Pancreas (tissue), 10 donors: ENCODE measurements at places on chromosomes 3 and 15. TPM values are rescaled to one million over a fixed set of nuclear protein-coding genes. Genes with fewer than 3 reads are reported as not detected.

Gene MELTF
- 2.9 TPM for total RNA-seq

DNA sequence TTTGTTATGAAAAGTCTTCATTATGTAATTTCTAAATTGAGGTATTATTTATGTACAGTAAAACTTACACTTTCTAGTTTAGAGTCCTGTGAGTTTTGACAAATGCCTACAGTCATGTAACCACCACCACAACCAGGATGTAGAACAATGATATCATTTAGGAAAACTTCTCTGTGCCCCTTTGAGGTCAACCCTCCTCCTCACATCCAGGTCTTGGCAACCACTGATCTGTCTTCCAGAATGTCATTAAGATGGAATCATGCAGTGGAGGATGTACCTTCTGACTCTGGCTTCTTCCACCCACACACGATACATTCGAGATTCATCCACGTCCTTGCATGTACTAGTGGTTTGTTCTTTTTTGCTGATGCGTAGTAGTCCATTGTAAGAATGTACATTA is 23.2 kb downstream of the MINAR1 start:
- H3K4me3 ChIP-seq: no peak overlapping the region
- no peak overlapping the region for H3K27ac ChIP-seq

GRCh38 chr3:71972031-71972430 is 187.1 kb upstream of the PROK2 start:
- H3K27me3 ChIP-seq: no peaks in the 10 kb centered on the region
- H3K4me3 ChIP-seq: no peak overlapping the region
- no peak for DNase-seq
- no peak overlapping the region for H3K27ac ChIP-seq
- H3K4me1 ChIP-seq: no peaks in the 10 kb centered on the region
- H3K36me3 ChIP-seq: no peaks in the 10 kb centered on the region

DNA sequence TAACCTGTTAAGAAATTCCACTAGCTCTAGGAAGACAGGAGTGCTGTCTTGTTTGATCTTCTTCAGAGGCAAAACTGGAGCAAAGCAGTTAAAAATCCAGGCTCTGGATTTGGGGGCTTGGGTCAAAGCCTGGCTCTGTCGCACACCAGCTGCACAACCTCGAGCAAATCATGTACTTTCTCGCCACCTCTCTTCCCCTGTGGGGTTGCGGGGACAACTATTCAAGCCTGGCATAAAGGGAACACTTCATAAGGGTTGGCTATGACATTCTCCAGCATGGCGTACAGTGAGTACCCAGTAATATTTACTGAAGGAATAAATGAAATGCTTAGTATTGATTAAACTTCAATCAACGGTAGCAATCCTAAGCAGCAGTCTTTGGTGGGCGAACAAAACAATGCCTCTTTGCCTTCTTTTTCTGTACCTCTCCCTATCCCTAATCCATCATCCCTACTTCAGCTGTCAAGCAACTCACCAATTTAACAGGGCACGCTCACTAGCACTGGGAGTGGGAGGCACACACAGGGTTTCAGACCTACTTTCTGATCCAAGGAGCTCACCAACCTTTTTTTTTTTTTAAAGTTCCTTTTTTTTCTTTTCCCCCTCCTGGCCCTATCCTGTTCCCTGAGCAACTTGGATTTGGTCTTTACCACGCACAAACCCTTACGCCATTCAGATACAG is 33.0 kb downstream of the GNB5 start:
- no peaks in the 10 kb centered on the region for H3K36me3 ChIP-seq
- no peak overlapping the region for H3K4me3 ChIP-seq
- no peaks in the 10 kb centered on the region for H3K27me3 ChIP-seq
- no peak for DNase-seq

Gene INSYN1
- 1.8 TPM for total RNA-seq

DNA sequence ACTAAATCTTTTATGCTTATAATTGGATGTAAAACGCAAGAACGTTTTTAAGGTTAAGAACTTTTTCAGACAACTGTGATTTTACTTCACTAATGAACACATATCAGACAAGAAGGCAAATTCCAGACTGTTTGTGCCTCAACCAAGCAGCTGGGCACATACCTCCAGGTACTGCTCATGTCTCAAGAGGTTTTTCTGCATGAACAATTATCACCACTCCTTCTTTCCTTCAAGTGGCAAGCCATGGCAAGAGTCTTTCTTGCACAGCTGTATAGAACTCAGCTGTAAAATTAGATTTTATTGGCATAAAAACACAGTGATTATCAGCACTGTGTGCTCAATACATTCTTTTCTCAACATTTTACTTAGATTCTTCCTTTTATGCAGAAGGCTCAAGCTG is 64.3 kb downstream of the FNDC3B start:
- peaks cover 56% of the 10 kb centered on the region for H3K4me1 ChIP-seq
- H3K27ac ChIP-seq: peak overlapping the region; percentile 74
- H3K27me3 ChIP-seq: no peaks in the 10 kb centered on the region

DNA sequence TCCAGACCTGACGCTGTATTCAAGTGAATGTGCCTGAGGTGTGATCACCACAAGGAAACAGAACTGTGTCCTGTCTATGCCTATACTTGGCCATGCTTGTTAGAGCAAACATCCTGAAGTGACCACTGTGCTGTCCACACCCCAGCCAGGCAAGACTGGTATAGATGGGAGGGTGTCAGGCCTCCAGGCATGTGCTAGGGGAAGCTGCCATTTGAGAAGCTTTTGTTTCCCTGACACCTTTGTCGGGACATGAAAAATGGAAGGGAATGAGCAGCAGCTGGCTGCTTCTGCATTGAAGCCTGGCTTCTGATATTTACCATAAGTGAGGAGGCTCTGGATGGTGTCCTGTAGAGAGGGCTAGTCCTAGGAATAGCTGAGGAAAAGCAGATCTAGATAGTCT is 106.2 kb downstream of the CPNE4 start:
- no peaks in the 10 kb centered on the region for H3K27me3 ChIP-seq
- no peak overlapping the region for H3K4me3 ChIP-seq
- H3K4me1 ChIP-seq: no peaks in the 10 kb centered on the region
- H3K36me3 ChIP-seq: no peaks in the 10 kb centered on the region

DNA sequence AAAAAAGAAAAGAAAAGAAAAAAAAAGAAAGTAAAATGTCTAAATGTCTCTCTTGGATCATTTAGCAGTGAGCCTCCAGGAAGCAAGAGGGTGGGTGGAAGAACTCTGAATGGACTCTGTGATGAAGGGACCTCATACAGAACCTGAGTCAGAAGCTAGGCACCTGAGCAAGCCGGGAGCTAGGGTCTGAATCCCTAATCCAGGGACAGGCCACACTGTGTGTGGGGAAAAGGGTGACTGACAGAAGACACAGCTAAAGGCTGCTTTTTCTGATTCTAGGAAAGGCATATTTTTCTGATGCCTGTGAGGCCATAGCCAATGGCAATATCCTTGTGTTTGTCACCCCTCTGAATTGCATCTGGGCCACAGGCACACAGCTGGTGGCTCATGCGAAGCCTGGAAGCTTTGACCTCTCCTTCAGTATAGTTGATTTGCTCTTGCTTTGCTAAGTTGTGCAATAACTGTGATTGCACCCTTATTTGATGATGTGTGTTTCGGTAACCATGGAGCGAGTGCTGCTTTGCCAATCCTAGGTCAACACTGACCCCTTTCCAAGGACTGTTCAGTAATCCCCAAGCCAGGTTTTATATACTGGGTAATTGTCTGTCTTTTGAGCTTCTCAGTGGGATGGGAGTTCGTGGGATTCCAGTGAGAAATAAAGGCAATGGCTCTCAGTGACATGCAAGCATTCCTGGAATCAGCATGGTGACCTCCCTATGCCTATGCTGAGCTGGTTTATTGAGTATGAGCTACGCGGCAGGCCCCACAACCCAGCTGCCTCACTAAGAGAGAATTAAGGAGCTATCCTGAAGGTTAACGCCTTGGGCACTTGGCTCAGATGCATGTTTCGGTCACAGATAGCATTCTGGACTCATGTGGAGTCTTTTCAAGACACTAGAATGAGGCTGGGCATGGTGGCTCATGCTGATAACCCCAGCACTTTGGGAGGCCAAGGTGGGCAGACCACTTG is 49.0 kb upstream of the OSBPL11 start:
- no peak overlapping the region for H3K27ac ChIP-seq
- no peaks in the 10 kb centered on the region for H3K36me3 ChIP-seq
- H3K27me3 ChIP-seq: no peaks in the 10 kb centered on the region

Gene CD276
- 17.0 TPM for total RNA-seq

DNA sequence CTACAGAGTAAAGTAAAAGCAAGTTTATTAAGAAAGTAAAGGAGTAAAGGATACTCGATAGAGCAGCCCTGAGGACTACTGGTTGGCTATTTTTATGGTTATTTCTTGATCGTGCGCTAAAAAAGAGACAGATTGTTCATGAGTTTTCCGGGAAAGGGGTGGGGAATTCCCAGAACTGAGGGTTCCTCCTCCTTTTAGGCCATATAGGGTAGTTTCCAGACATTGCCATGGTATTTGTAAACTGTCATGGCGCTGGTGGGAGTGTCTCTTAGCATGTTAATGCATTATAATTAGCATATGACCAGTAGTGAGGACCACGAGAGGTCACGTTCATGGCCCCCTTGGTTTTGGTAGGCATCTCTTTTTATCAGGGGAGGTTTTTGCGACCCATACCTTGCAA is 213.1 kb downstream of the OSBPL10 start:
- no peaks in the 10 kb centered on the region for H3K4me1 ChIP-seq
- no peak for DNase-seq
- H3K27ac ChIP-seq: no peak overlapping the region

DNA sequence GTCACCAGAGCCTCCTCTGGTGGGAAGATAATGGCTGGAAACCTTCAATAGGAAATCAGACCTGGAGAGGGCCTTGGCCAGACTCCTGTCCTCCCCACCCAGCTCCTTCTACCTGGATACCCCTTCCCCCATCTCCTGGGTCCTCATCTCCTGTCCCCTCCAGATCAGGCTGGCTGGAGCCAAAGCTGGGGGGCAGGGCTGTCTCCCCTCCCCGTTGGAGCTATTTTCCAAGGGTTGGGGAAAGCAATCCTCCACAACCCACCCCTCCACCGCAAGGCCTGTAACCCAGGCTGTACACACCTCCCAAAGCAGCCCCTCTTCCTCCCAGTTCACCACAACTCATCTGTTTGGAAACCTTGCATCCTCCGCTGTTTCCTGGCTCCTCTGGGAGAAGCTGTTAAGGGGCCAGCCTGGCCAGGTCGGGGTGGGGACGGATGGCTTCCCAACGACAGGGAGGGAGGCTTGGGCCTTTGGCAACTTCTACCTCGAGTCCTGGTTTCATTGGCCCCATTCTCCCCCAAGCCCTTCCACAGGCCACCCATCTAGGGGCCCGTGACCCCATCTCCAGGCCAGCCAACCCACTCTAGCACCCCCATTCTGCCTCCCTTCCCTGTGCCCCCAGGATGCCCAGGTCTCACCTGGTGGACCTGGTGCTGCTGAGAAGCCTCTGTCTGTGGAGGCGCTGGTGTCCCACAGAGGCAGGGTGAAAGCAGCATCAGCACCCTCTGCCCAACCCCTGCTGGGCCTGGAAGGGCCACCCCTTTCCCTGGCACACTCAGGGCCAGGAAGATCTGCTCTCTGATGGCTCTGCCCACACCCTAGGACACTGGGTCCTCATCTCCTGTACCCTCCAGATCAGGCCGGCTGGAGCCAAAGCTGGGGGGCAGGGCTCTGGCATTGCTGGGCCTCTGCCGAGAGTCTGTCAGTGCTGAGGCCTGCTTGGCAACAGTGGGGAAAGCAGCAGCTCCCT is 22.1 kb upstream of the GOLGA6C start:
- no peak overlapping the region for H3K27ac ChIP-seq
- no peaks in the 10 kb centered on the region for H3K36me3 ChIP-seq
- DNase-seq: peak; percentile 53
- H3K4me1 ChIP-seq: no peaks in the 10 kb centered on the region
- no peaks in the 10 kb centered on the region for H3K27me3 ChIP-seq

GRCh38 chr15:38085114-38085513 is 150.7 kb downstream of the TMCO5A start:
- H3K27ac ChIP-seq: no peak overlapping the region
- H3K4me3 ChIP-seq: no peak overlapping the region
- no peaks in the 10 kb centered on the region for H3K36me3 ChIP-seq
- DNase-seq: no peak
- no peaks in the 10 kb centered on the region for H3K4me1 ChIP-seq
- H3K27me3 ChIP-seq: no peaks in the 10 kb centered on the region

- H3K36me3 ChIP-seq: peaks cover 4% of the 10 kb centered on the region
- H3K4me1 ChIP-seq: no peaks in the 10 kb centered on the region
- H3K4me3 ChIP-seq: no peak overlapping the region
- H3K27ac ChIP-seq: no peak overlapping the region
Measured at GRCh38 chr3:13313813-13314212, 106.3 kb downstream of the NUP210 start.

Gene SAMD7
- total RNA-seq: not detected

GRCh38 chr3:163056874-163057497 is 1560.4 kb downstream of the OTOL1 start:
- H3K4me1 ChIP-seq: no peaks in the 10 kb centered on the region
- no peak for DNase-seq
- H3K4me3 ChIP-seq: no peak overlapping the region
- no peak overlapping the region for H3K27ac ChIP-seq

DNA sequence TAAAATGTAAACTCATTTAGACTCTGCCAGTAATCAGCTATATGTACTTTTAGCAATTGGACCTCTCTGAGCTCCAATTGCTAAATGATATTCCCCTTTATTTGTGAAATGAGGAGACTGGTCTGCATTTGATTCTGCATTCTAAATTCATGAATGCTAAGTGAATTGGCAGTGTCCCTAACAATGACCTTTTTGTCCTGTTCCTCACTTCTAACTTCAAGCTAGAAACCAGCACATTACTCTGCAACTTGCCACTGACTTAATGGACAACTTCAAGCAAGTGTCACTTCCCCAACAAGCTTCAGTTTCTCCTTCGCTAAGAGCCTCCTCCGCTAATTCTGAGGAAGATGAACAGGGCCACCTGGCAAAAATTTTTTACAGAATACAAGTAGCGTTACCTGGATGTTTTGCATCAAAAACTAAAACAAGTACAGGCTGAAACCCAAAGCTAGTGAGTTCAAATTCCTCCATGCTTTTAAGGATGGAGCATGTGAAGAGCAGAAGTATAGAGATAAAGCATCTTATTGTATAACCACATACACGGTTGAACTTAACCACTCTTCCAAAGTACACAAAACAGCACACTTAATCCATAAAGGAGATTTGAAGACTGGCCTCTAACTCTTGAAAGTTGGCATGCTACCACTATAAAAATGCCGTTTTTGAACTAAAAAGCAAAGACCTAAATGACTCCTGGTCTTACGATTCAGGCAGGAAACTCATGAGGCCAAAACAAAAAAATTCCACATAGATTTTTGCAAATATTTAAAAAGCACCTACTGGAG is 207.6 kb downstream of the MAGI1 start:
- H3K4me3 ChIP-seq: no peak overlapping the region
- peaks cover 29% of the 10 kb centered on the region for H3K4me1 ChIP-seq
- DNase-seq: no peak
- no peak overlapping the region for H3K27ac ChIP-seq
- no peaks in the 10 kb centered on the region for H3K27me3 ChIP-seq
- H3K36me3 ChIP-seq: no peaks in the 10 kb centered on the region
